ENCODE measurements at places on chromosomes 5 and 9.
A peak's percentile ranks its signal among the peaks of the same experiment; 100 is the strongest.

- no peak for DNase-seq
These were observed 40.8 kb downstream of the CHSY3 start for GRCh38 chr5:129945028-129945427.

DNA sequence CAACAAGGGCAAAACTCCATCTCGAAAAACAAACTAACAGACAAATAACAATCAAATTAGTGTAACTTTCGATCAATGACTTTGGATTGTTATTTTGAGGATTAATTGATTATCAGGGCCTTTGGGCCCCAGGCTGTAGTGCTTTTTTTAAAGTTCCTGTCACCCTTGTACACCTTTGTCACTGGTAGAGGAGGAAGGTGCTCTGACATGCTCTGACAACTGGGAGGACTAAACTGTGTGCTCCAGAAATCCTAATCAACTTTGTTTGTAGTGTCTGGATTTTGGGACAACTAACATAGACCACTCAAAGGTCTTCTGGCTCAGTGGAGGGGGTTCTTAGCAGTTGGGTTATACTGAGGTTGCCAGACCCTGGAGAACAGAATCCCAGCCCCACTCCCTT is 1.8 kb downstream of the TXN start:
- no peak for DNase-seq

GRCh38 chr9:15304632-15305031 is 2.4 kb downstream of the TTC39B start:
- no peak for DNase-seq

GRCh38 chr9:129401623-129402370 is 219.1 kb downstream of the C9orf50 start:
- DNase-seq: peak; percentile 65

DNA sequence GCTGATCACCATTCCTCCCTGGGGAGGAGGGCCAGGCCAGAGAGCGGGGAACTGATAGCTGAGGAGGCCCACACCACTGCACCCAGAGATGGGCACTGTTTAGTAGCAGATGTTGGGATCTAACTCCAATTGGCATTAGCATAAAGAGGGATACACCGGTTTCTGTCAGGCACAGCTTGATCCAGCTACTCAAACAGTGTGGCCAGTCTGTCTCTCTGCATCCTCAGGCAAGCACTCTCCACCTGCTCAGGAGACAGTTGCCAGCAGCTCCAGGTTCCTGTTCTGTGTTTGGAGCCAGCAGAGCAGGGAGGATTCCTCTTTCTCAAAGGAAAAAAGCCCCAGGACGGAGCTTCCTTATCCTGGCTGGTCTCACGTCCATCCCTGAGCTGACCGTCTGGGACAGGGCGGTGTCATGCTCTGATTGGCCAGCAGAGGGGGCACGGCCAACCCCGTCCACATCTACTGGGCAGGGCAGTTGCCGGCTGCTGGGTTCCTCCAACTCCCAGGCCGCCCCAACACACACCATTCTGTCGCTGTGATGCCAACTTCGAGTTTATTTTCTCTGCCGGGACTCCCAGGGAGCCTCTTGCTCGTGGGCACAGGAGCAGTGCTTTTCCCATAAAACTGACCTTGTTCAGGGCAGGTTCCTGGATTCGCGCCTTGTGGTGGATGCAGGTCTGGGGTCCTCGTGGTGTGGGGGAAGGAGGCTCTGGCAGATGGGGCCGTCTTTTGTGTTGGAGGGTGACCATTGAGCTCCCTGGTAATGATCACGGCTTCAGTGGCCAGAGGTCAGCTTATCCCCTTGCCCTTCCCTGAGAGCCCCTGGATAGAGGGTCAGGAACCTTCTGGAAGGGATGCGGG is 47.9 kb downstream of the COL5A1 start:
- peak; percentile 95 for DNase-seq

GRCh38 chr5:150078802-150079689 is 7.3 kb downstream of the CSF1R start:
- peak; percentile 18 for DNase-seq

DNA sequence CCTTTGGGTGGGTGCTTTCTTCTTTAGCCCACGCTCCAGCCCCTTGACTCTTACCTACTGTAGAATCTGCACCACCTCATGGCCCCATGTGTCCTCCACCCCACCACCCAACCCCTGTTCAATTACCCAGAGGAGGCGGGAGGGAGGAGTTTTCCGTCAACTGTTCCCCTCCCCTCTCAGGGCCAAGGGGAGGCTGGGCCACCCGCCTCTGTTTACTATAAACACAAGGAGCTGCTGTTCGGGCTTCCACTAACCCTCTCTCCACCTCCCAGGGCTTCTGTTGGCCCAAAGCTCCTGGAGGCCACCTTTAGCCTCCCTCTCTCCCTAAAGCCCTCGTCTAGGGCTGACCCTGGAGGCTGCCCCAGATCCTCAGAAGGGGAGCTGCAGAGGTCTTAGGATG is 59.2 kb downstream of the FOXI1 start:
- DNase-seq: no peak

DNA sequence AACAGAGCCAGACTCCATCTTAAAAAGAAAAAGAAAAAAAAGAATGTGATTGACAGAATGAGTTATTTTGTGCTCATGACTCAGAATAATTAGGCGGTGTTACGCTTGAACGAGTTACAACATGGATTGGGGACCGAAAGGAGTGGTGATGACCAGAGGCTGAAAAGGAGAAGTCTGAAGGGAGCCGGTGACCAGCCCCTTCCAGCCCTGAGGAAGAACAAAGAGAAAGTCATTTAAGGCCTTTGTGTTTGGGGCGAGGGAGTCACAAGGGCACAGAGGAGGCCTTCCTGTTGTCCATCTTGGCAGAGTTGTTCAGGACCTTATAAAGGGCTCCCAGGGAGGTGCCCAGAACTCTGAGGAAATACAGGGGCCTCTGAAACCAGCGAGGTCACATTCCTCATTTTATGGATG is 131.6 kb downstream of the GOLPH3 start:
- DNase-seq: no peak

- no peak for DNase-seq
These were observed 94.4 kb upstream of the IFNE start for GRCh38 chr9:21576331-21577189.

DNA sequence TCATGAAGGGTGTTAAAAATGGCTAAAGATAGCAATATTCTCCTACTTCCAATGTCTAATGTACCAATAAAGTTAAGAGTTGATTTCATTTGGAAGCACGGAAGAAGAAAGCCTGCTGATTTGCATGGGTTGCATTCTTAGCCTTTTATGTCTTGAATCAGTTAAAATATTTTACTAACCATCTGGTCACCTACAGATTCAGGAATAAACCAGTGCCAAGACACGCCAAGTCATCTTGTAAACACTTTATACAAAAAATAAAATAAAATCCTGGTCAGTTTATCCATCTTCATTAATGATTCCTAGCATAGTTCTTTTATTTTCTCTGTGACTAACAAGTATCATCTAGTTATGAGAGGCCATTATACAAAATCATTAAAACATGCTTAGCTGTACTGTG is 1031.6 kb upstream of the WWC1 start:
- DNase-seq: no peak

DNA sequence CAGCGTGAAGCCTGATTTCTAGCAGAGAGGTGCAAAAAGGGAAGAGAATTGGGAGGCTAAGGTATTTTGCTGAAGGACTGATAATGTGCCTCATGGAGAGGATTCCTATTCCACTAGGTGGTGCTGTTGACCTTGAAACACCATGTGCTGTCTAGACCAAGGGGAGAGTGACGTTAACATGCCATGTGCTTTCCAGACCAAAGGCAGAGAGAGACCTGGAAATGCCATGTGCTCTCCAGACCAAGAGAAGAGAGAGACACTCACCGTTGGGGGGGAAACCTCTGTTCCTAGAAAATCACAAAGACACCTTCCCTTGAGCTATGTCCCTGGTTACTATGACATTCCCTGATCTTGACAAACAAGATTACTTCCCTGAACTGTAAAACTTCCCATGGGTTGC is 286.0 kb upstream of the TUSC1 start:
- DNase-seq: peak; percentile 46

DNA sequence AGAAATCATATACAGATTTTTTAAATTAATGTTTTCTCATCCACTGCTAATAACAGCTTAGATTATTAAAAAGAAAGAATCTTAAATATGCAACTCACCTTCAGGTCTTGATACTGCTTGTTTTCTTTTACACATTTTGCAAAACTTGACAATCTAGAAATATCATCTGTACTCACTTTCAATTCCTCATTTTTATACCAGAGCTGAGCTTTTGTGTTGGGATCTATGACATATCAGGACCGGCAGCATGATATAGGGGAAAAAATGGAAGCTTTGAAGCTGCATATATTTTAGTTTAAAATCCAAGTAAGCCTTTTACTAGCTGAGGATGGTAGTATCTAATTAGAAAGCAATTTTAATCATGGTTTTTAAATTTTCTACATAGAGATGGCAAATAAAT is 75.7 kb upstream of the SMARCA2 start:
- DNase-seq: no peak

GRCh38 chr9:89021154-89021803 is 30.0 kb downstream of the S1PR3 start:
- DNase-seq: no peak

- no peak for DNase-seq
These were observed 48.2 kb upstream of the NFIB start for GRCh38 chr9:14362175-14362574.

GRCh38 chr5:106699198-106699597 is 971.5 kb downstream of the EFNA5 start:
- DNase-seq: peak; percentile 11

DNA sequence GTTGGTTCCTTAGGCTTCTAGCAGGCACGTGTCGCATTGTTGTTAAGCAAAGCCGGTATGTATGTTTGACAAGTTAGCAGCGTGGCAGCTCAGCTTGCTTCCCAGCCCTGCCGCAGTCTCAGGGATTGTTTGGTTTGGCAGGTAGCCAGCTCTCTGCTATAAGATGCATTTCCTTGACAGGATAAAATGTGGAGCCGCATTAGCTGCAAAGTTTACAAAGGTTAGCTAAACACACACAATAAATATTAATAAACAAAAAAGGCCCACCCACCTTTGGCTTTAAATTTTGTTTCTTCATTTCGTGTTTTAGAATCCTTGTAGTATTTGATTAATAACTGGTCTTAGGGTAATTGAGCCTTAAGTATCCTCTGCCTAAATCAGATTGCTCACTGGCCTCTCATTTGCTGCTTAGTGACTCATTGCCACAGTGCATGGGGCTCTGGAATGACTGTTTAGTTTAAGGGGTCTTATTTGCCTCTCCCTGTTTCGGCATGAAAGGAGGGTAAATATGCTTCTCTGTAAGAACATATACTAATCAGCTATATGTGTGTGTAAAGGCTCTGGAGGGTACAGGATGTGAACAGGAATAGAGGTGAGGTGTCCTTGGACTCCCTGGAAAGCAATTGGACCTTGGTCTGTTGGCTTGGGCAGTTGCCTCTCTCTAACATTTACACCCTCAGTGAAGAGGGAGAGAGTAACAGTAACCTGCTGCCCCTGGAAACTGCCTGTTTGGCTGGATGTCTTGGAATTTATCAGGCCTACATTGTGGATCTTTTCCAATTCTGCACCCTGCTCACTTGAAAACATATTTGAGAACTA is 122.0 kb downstream of the GDNF start:
- no peak for DNase-seq

DNA sequence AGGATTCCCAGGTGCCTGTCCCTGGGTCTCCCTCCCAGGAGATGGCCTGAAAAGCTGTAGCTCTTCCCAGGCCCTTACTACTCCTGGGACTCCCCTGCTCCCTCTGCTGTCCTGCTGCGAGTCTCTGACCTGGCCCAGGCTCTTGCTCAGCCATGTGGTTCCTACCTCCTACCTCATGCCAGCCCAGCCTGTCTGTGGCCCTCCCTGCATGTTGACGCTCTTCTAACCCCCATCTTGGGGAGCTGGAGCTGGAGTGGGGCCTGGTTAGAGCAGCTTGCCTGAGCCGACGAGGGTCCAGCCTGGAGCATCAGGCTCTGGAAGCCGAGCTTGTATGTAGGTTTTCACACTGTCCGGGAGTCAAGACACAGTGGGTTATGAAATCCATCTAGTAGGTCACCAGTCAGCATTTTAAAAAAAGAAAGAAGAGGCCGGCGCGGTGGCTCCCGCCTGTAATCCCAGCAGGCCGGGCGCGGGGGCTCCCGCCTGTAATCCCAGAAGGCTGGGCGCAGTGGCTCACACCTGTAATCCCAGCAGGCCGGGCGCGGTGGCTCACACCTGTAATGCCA is 244.4 kb downstream of the FANCC start:
- DNase-seq: peak; percentile 85

DNA sequence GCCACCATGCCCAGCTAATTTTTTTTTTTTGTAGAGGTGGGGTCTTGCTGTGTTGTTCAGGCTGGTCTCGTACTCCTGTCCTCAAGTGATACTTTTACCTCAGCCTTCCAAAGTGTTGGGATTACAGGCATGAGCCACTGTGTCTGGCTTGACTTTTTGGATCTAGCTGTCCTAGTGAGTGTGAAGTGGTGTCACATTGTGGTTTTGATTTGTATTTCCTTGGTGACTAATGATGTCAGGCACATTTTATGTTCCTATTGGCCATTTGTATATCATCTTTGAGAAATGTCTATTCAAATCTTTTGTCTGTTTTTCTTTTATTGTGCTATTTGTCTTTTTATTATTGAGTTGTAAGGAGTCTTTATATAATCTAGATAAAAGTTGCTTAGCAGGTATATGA is 53.5 kb upstream of the MCCC2 start:
- no peak for DNase-seq

- DNase-seq: no peak
These were observed 374.9 kb downstream of the MAT2B start for GRCh38 chr5:163880302-163880701.

DNA sequence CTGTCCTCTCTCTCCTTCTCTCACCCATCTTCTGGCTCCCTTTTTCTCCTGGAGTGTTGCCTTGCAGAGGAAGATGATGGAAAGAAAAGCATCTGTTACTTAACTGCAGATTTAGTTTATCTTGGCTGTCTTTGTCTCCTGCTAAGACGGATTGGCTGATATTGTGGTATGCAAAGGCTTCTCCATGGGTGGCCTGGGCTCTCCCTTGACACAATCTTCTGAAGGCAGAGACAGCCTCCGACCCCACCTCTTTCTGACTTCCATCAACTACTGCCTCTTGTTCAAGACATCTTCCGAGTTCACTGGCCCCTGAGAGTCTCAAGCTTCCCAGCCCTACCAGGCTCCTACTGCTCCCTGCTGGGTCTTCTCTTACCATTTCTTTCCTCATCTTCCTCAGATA is 403.7 kb downstream of the LRRC70 start:
- peak; percentile 3 for DNase-seq

DNA sequence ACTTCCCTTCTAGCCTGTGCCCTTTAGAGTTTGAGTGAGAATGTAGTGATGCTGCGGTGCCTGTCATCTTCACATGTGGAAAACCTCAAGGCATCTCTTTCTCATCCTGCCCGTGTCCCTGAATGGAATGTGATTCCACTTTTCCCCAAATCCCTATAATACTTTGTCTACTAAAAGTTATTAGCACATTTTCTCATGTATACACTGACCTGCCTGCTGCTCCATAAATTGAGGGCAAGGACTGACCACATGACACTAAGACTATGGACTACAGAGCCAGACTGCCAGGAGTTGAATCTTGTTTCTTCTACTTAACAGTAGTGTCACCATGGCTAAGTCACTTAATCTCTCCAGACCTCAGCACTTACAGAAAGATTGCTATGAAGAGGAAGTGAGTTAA is 93.0 kb downstream of the TEK start:
- DNase-seq: no peak

- DNase-seq: no peak
These were observed 5.5 kb upstream of the STOML2 start for GRCh38 chr9:35108461-35108860.
